Eye (tissue), 1 donor: ENCODE measurements at places on chromosomes 7 and 10.
A peak's percentile ranks its signal among the peaks of the same experiment; 100 is the strongest.

GRCh38 chr10:119268871-119269506 lies 61.6 kb downstream of the GRK5 start:
- DNase-seq: no peak

DNA sequence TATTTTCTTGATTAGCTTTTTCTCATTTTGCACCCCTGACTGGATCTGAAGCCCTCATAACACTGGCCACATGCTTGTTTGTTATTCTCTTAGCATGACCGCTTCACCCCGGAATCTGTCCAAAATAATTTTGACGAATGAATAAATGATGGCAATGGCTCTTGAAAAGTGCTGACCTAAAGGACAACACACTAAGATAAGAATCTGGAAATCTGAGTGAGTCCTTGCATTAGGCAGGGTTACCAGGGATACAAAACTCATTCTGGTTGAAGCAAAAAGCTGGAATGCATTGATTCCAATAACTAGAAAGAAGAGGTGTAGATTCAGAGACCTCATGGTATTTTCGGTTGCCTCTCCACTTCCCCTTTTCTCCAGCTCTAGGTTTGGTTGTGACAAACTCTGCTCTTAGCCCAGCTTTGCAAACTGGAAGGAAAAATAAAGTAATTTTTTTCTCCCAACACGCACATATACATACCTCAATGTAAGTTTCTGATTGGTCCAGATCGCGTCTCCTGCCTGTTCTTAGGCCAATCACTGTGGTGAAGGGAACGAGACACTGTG lies 157.4 kb downstream of the SKIDA1 start:
- peak; percentile 32 for DNase-seq

DNA sequence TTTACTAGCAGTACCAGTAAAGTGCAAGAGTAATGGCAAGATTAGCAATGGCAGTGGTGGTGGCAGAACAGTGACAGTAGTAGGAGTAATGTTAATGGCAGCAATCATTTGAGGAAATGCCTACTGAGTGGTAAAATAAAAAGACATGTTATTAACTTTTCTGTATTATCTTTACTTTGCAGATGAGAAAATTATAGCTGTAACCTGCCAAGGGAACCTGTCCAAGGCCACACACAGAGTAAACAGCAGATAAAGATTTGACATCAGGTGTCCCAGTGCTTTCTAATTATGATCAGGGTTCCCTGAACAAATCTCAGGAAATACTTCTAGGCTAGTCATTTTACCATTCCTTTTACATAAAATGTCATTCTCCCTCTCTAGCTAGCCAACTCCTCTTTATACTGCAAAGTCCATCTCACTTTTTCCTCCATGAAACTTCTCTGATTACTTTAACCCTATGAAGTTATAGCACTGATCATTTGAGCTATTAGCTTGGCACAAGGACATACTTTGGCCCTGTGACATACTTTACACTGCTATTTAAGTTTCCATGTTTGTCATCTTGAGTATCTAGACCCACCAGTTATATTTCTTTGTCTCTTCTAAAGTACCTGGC lies 219.1 kb downstream of the TAX1BP1 start:
- no peak for DNase-seq

DNA sequence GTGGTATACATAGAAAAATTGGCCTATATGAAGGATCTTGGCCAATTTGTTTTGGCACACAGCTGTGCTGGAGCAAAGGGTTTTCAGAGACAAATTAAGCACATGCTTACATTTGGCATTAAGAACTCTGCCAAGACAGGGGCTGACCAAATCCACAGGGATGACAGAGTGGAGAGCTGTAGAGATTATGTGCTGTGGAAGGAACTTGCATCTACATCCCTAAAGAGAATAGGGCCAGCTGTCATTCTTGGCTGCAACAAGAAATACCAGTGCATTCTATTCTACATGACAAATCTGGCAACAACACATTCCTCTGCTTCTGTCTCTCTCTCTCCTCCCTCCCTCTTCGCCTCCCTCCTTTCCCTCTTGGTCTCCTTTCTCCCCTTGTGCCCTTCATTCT lies 75.6 kb downstream of the POM121L12 start:
- DNase-seq: peak; percentile 35

DNA sequence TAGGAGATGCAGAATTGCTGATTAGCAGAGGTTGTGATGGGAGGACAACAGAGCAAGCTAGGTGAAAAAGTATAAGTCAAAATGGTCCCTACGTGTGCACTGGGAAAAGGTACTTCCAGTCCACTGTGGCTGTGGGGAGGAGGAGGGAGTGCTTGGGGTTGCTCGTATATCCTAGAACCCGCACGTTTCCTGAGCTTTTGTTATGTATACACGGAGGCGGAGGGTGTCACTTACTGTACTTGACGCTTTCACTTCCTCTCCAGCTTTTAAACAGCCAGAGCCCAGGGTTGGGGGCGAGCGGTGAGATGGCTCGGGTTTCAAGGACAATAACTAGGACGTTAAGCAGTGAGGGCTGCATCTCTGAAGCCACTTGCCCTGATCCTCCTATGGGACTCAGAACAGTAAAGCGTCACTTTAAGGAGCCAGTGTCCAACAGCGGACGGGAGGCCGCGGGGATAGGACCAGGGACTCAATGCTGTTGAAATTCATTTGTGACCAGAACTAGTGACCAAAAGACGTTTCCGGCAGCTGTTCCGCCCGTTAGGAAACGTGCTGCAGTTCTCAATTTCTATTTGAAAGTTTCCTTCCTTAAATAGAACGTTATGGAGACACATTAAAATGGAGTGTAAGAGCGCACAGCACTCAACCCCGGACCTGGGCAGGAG lies 985 bp upstream of the ETV1 start:
- peak; percentile 90 for DNase-seq

DNA sequence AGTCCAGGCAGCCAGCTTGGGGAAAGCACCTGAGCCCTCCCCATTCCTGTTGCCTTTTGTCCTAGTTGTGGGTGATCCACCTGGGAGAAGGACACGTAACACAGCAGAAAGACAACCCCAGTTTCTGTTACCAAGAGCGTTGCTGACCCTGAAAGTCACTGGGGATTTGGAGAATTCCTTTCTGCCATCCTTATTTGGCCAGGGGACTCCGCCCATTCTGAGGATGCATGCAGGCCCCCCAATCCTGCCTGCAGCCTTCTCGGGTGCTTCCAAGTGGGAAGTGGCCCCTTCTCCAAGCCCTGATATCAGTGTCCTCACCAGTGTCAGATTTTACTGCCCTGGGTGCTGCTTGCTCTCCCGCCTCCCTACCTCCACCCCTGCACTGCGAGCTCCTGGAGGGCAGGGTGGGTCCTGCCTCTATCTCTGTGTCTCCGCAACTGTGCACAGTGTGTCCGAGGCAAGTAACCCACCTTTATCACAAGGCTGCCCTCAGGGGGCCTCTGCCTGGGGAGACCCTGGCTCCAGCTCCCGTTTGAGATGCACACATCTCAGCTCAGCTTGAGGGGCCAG lies 9.2 kb upstream of the ADCY1 start:
- DNase-seq: no peak

- no peak for DNase-seq
Measured at GRCh38 chr7:10939237-10939910, 34.3 kb upstream of the PHF14 start.

DNA sequence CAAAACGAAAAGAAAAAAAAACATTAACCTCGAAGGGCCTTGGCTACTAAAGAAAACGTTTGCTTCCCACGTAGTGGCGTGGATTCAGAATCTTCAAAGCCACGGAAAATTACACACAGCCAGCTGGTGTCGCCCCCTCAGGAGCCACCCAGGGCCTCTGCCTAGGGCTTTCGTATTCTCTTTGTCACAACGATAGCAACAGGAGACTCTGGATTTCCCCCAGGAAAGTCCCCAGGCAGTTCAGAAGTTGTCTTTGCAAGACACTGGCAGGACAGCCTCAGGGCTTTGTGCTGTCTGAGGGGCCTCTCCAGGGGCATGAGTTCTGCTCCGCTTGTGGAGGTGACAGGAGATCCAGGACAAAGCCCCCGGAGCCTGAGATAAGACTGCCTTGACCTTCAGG lies 150.2 kb upstream of the INSYN2A start:
- DNase-seq: no peak

DNA sequence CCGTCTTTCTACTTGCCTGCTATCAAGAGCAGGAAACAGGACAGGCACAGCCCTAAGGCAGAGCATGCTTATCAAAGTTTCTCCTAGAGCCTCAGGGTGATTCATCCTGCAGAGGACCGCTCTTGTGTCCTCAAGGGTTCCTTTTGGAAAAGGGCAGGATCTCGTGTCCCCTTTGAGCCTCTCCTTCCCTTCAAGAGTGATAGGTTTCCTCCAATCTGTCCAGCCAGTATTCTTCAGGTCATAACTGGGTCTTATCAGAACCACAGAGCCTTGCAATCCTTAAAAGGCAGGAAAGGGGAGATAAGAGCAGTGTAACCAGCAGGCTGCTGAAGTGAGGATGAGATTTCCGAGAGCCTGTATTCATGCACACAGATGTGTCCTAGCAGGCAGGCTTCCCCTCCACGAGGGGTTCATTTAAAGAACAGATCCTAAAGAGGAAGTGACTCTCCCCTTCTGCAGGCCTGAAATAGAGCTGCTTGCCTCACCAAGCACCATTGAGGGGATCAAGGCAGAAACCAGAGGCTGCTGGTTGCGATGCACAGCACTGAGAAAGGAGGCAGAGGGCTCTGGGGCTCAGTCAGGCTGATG lies 90.5 kb upstream of the SVIL start:
- no peak for DNase-seq

DNA sequence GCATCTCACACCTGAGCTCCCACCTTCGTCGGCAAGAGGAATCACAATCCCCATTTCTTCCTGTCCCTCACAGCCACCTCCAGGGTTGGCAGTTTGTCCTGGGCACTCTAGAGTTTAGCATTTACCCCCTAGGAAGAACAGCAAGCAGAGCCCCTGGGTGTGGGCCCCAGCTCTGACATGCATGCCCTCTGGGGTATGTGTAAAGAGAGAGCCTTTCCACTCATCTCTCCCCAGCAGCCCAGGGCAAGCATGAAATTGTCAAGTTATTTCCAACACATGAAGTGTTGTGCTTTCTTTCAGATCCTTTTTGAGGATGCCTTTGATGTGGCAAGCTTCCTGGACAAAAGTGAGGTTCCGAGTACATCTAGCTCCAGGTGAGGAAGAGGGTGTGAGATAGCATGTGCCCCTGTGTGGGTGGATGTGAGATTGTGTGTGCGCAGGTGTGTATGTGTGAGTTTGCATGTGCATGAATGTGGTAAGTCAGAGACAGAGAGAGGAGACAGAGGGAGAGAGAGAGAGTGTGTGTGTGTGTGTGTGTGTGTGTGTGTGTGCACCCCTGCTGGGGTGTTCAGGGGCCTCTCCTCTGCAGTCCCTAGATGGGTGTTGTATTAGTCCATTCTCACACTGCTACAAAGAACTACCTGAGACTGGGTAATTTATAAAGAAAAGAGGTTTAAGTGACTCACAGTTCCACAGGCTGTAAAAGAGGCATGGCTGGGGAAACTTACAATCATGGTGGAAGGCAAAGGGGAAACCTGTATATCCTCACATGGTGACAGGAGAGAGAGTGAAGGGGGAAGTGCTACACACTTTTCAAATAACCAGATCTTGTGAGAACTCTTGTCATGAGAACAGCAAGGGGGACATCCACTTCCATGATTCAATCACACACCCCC lies 18.1 kb downstream of the STRA8 start:
- DNase-seq: no peak

- DNase-seq: no peak
Measured at GRCh38 chr7:156791241-156791640, 101.7 kb downstream of the LMBR1 start.

GRCh38 chr7:157547611-157548010 lies 210.8 kb downstream of the DNAJB6 start:
- no peak for DNase-seq

GRCh38 chr7:44757311-44757710 lies 8.7 kb downstream of the ZMIZ2 start:
- DNase-seq: no peak

DNA sequence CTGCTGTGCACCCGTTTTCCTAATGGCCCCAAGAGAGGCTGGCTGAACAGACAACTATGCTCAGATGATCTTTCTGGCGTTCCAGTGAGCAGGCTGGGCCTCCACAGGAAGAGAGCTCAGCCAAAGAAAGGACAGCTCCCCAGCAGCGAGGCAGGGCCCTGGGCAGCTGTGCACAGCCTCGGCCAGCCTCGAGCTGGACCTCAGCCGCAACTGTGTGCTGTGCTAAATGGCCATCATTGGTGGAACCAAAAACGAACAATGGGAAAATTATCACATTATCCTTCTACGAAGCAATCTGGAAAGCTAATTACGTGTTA lies 97.5 kb downstream of the CTBP2 start:
- DNase-seq: no peak

DNA sequence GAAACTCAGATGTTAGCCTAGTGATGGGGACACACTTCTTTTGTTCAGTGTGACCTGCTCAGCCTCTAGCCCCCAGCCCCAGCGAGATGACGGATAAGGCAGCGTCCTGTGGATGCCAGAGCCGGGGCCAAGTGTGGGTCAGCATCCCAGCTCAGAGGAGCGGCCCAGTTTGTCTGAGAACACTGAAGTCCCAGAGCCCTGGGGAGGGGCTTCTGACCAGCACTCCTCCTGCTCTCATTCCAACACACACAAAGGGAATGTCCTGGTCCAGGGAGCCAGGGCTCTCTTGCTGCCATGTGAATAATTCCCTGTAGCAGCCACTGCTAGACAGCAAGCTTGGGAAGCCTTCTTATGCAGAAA lies 4.5 kb upstream of the ATP6V0E2 start:
- DNase-seq: no peak

- DNase-seq: peak; percentile 90
Measured at GRCh38 chr7:48299580-48300169, 128.4 kb downstream of the ABCA13 start.

DNA sequence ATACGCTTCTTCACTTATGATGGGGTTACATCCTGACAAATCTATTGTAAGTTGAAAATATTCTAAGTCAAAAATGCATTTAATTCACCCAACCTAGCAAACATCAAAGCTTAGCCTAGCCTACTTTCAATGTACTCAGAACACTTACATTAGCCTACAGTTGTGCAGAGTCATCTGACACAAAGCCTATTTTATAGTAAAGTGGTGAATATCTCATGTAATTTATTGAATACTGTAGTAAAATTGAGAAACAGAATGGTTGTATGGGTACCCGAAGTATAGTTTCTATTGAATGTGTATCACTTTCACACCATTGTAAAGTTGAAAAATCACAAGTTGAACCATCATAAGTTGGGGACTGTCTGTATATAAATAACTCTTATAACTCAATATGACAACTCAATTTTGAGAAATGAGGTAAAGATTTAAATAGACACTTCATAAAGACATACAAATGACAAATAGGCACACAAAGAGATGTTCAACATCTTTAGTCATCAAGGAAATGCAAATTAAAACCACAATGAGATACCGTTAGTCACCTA lies 73.9 kb downstream of the C10orf90 start:
- DNase-seq: no peak

- peak; percentile 22 for DNase-seq
Measured at GRCh38 chr7:10022957-10023356, 950.7 kb upstream of the PHF14 start.
